ENCODE measurements at places on chromosomes 12 and 14. TPM values are rescaled to one million over a fixed set of nuclear protein-coding genes. Genes with fewer than 3 reads are reported as not detected.

GRCh38 chr12:91965781-91966180 lies 179.9 kb downstream of the BTG1 start:
- no peak for DNase-seq

- no peak for DNase-seq
These were observed 59.1 kb upstream of the GALNT9 start for GRCh38 chr12:132388379-132389015.

DNA sequence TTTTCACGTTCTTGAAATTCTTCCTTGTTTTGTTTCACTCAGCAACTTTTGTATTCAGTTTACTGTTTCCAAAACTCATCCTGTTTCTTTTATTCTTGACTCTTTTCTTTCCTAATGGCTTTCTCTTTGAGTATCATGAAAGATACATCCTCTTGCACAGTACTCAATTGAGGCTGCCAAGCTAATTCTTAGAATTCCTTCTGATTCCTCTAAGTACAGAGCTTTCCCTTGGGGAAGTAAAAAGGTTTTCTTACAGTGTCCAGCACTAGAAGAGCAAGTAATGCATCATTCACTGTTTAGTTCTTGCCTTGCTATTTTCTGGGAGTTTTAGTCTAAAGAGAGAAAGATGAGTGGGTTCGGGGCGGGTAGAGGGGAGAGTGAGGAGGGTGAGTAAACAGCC lies 154.1 kb downstream of the NEDD1 start:
- DNase-seq = no peak

DNA sequence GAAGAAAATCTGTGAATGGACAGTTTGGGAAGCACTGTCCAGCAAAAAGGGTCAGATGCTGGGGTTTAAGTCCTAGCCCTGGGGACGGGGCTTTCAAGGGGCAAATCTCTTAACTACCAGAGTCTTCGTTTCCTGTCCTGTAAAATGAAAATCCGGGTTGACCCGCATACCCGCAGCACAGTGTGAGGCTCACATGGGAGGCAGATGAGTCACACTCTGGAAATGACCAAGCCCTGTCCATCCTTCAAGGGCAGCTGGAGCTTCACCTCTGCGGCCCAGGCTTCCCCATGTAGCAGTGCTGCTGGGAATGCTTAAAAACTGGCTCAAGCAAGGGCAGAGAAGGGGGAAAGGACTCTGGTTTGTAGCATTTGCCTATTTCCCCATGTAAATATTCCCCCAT lies 19.0 kb downstream of the FAM181A start:
- no peak for DNase-seq

GRCh38 chr12:21774358-21775132 lies at the start of gene KCNJ8:
Gene KCNJ8, minus strand, starts transcription at chr12:21774706. Its CDS starts 1,090 bp downstream, at chr12:21773616.
- peak; percentile 83 for DNase-seq

The MYF6 gene
- total RNA-seq = not detected

The SERPINA10 gene
- total RNA-seq = not detected

- DNase-seq = no peak
These were observed 163.9 kb upstream of the PRMT8 start for GRCh38 chr12:3326850-3327780.

GRCh38 chr12:18653465-18653864 lies 84.3 kb downstream of the PLCZ1 start:
- no peak for DNase-seq

The TBC1D30 gene
- 0.62 TPM for total RNA-seq

DNA sequence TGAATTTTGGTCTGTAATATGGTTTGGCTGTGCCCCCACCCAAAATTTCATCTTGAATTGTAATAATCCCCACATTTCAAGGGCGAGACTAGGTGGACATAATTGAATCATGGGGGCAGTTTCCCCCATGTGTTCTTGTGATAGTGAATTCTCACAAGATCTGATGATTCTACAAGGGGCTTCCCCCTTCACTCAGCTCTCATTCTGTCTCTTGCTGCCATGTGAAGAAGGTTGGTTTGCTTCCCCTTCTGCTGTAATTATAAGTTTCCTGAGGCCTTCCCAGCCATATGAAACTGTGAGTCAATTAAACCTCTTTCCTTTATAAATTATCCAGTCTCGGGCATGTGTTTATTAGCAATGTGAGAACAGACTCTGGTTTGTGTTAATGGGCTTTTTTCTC lies 5.9 kb downstream of the LRRC9 start:
- DNase-seq = no peak

DNA sequence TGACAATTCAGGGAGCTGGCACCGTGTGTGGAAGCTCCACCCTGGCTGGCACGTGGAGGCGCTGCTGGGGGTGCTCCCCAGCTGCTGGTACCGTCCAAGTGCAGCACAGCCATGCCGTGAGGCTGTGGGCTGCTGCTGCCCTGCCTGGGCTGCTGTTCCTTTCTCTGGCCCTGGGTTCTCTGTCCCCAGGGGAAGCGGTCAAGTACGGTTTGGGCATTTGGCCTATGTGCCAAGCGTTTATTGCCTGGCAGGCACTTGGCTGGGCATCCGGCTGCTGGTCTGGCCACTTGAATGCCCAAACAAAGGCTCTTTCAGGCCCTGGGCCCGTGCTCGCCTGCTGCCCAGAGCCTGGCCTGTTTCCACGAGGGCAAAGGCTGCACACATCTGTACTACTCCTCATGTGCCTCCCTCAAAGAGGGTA lies 39.6 kb downstream of the RHOF start:
- DNase-seq = no peak

- DNase-seq = no peak
These were observed 20.1 kb upstream of the RIN3 start for GRCh38 chr14:92493492-92493891.

DNA sequence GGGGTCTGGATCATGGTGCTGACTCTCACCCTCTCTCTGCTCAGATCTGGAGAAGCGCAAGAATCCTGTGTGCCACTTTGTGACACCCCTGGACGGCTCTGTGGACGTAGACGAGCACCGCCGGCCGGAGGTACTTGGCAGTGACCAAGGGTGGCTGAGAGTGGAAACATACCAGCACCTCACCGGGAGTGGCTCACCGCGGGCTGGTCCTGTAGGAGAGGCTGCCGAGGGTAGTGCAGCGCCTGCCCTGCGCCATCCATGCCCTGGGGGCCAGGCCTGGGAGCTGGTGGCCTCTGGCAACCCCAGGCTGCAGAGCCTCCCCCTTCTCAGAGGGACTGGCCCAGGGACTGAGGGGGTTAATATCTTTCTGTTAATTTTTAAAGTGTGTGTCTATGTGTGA lies 46.2 kb downstream of the IL31 start:
- DNase-seq = peak; percentile 35

DNA sequence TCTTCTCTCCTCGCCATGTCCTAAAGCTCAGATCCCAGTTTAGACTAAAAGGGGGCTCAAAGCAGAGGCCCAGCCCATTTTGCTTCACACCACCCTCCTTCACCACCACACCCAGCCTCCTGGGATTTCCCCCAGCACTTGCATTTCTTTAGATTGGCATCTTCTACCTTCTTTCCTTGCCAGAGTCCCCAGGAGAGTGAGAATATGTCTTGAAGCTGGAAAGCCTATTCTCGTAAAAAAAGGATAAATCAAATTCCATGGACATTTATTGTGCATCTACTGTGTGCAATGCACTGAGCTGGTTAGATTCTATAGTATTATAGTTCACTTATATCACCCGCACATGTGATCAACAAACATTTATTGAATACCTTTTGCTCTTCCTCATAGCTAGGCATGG lies 10.2 kb downstream of the FBXW8 start:
- peak; percentile 34 for DNase-seq

The NTS gene
- total RNA-seq = 219 TPM

GRCh38 chr12:108131657-108132126 lies 2.6 kb downstream of the WSCD2 start:
- no peak for DNase-seq

The ADAM20 gene
- total RNA-seq = 0.10 TPM

DNA sequence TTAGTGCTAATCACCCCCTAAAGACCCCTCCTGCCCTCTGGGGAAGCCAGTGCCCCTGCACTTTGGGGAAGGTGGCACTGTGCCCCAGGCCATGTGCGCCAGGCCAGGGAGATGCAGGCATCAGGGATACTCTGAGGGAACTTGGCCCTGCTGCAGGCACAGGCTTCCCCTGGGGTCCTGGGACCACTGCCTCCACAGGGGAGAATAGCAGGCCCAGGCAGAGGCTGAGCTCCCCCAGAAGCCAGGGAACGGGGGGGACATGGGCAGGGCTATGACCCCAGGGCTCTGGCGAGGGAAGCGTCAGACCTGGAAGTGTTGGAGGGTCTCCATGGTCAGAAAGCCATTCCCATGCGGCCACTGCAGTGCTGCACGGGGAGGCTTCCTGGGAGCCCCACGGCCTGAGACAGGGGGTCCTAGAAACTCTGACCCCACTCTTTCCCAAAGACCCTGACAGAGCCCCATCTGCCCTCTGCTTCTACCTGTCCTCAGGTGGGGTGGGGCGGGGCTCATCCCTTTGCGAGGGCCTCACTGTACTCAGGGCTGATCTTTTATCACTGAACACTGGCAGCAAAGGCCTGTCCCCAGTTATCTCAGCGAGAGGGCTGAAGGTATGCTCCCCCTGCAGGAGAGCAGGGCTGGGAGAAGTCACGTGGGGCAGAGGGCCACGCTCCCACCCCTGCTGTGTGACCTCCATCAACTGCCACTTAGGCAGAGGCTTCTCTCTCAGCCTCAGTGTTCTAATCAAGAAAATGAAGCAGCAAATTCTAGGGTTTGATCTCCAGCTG lies 160.0 kb downstream of the CALM1 start:
- no peak for DNase-seq

The APOF gene
- not detected for total RNA-seq

DNA sequence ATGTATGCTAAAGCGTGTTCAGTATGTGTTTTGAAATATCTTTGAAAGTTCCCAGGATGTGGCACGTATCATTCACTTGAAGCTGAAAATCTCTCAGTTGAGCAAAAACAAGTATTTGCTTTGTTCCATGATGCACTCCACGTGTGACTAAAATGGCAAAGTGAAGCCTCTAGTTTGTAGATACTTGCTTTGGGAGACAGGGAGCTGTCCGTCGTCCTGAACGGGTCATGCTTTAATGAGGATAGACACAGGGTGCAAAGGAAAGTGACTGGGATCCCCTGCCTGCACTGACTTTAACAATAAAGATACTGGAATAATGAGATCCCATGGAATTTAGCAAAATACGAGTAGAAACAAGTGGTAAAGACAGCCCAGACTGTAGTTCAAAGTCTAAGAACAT lies 991.4 kb downstream of the NRXN3 start:
- DNase-seq = peak; percentile 8

GRCh38 chr12:92827836-92828431 lies 101.2 kb downstream of the EEA1 start:
- DNase-seq = peak; percentile 23

The MMP14 gene
- 54.6 TPM for total RNA-seq

GRCh38 chr12:71157601-71158233 lies at the start of gene TSPAN8:
Gene TSPAN8, minus strand, starts transcription at chr12:71157999. Its CDS starts 321 bp downstream, at chr12:71157678.
- DNase-seq = no peak

DNA sequence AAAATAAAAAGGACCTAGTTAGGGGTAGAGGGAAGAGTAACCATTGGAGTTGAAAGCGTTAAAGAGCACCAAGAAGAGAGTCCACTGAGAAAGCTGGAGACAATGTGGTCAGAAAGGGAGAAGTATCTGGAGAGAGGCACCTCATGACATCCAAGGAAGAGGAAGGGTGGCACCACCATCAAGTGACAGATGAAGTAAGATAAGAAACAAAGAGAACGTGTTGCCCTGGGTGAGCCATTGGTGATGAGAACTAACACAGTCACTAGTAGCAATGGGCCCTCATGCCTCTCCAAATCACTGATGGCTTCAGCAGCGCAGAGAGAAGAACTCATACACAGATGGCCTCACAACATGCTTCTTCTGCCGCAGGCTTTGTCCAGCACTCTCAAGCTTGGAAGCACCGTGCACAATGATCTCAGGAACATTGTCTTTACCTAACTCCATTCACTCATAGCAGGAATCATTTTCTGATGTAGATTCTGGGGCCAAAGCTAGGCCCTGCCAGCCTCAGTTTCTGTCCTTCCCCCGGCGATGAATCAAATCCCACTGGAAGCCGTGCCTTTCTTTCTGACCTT lies 252.9 kb downstream of the DPF3 start:
- no peak for DNase-seq

DNA sequence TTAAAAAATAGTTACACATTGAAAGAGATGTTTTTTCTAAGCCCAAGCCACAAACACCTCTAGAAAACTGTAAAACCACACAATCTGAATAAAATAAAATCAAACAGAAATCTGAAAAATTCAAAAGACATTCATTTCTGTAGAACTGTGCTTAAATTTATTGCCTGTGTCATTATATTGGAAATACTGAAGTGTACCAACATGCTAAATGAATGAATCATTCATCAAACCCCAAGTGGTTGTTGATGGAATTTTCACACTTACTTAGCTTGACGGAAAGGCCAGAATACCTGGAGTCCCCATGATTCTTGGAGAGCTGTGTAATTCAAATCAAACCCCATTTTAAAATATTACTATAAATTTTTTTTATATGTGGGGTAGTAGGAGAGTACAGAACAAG lies 2.7 kb downstream of the KITLG start:
- DNase-seq = no peak

GRCh38 chr14:44149597-44149996 lies 357.5 kb downstream of the FSCB start:
- DNase-seq = peak; percentile 43

The TAS2R8 gene
- not detected for total RNA-seq

GRCh38 chr14:54258382-54258781 lies 138.4 kb upstream of the CDKN3 start:
- DNase-seq = no peak

The KCNH5 gene
- 0.21 TPM for total RNA-seq

The NINJ2 gene
- 2.6 TPM for total RNA-seq

GRCh38 chr14:46496409-46496808 lies 155.2 kb downstream of the RPL10L start:
- DNase-seq = no peak

- DNase-seq = no peak
These were observed 55.9 kb upstream of the LRRK2 start for GRCh38 chr12:40168868-40169267.

The FBXO34 gene
- total RNA-seq = 13.8 TPM

GRCh38 chr14:89394972-89395371 lies 22.1 kb downstream of the FOXN3 start:
- DNase-seq = no peak

DNA sequence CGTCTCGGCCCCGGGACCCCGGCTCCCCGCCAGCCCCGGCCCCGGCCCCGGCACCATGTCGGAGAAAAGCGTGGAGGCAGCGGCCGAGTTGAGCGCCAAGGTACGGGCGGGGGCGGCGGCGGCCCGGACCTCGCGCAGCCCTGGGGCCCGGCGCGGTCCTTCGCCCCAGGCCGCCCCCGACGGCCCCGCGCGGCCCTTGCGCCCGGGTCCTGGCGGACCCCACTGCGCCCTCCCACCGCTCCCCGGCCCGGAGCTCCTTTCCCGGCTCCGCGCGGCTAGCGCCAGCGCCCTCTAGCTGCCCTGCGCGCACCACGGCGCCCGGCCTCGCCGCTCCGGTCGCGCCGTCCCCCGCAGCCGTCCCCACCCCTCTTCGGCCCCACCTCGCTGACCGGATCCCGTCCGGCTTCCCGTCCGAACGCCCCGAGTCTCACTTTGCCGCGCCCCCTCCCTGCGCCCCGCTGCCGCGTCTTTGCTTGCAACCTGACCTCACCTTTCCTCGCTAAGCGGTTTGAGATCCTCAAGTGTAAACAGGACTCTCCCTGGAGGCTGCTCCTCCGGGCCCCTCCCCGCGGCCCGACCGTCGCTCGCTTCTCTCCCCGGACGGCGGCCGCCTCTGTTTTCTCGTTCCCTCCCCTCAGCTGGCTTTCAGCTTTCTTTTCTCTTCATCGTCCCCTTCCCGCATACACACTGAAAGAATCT lies 637 bp downstream of the PTMS start:
- DNase-seq = peak; percentile 91

GRCh38 chr12:93990832-93991803 lies 157.3 kb upstream of the PLXNC1 start:
- peak; percentile 30 for DNase-seq

The BCL2L14 gene
- 0.33 TPM for total RNA-seq
